ENCODE measurements at places on chromosomes 11 and 22. TPM values are rescaled to one million over a fixed set of nuclear protein-coding genes. Genes with fewer than 3 reads are reported as not detected.

- DNase-seq: no peak
Observed at GRCh38 chr11:30579415-30580175, 6.6 kb downstream of the MPPED2 start.

- no peak for DNase-seq
Observed at GRCh38 chr22:48425641-48426040, 1402.0 kb downstream of the BRD1 start.

DNA sequence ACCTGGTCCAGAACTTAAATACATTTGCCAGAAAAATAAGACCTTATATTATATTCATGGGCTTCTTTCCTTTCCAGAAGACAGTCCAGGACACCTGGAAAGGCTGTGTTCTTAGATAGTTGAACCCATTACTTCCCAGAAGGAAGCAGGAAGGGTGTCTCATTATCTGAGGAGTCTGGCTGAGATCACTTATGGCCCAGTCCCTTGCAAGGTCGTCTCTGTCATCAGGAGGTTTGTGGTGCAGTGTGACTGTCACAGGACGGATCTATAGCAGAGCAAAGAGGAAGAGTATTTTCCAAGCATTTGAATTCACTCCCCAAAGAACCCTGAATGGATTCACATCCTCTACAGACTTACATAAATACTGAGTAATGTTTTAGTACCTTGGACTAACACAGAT, 270.7 kb upstream of the MTNR1B start:
- DNase-seq: no peak

GRCh38 chr22:35454416-35455054, 54.6 kb downstream of the MCM5 start:
- DNase-seq: no peak

DNA sequence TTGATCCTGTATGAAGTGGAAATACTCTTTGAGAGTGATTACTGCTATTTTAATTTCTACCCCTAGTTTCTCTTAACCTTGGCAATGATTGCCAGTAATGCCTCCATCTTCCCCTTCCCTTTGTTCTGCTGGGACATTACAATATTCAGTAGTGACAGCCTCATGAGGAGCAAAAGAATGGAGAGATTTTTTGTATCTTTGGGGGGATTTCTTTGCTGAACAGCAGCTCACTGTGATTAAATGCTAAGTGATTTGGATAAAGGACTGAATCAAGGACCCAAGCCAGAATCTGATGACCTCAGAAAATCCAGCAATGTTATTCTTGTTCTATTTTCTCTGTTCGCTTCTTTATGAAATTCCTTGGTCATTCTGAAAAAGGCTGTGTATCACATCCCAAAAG, 7.0 kb upstream of the SLC1A2 start:
- no peak for DNase-seq

GRCh38 chr11:130088919-130089673, 19.4 kb downstream of the APLP2 start:
- DNase-seq: no peak

GRCh38 chr11:76140912-76141574, 65.3 kb downstream of the WNT11 start:
- no peak for DNase-seq

GRCh38 chr11:105923252-105923651, 98.8 kb downstream of the MSANTD4 start:
- no peak for DNase-seq

DNA sequence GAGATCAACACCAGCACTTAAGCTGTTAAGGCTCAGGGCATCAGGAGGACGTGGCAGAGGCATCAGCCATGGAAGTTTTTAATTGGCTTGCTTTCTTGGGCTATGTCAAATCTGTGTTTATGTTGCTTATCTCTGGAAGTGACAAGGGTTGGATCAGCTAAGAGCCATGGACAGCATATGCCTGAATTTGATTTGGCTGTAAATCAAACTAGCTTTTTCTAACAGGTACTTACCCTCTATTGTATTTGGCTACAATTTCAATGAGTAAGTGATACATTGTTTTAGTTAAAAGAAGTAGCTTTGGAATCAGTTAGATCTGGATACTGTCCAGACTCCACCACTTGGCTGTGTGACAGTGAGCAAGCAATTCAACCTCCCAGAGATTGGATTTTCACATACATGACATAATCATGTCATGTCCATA, 936.6 kb downstream of the OPCML start:
- DNase-seq: peak; percentile 24

DNA sequence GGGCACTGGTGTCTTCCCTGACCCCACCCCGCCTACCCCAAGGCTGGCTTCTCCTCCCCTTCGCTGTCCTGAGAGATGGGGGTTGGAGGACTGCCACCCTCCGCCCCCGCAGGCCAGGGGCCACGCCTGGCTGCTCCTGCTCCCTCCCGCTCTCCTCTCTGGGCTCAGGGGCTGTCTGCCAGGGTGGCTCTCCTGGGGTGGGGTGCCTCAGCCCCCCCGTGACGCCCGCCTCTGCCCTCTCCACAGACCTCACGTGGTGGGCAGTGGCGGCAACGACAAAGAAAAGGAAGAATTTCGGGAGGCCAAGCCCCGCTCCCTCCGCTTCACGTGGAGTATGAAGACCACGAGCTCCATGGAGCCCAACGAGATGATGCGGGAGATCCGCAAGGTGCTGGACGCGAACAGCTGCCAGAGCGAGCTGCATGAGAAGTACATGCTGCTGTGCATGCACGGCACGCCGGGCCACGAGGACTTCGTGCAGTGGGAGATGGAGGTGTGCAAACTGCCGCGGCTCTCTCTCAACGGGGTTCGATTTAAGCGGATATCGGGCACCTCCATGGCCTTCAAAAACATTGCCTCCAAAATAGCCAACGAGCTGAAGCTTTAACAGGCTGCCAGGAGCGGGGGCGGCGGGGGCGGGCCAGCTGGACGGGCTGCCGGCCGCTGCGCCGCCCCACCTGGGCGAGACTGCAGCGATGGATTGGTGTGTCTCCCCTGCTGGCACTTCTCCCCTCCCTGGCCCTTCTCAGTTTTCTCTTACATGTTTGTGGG, 8.1 kb downstream of the RCOR2 start:
- DNase-seq: no peak

DNA sequence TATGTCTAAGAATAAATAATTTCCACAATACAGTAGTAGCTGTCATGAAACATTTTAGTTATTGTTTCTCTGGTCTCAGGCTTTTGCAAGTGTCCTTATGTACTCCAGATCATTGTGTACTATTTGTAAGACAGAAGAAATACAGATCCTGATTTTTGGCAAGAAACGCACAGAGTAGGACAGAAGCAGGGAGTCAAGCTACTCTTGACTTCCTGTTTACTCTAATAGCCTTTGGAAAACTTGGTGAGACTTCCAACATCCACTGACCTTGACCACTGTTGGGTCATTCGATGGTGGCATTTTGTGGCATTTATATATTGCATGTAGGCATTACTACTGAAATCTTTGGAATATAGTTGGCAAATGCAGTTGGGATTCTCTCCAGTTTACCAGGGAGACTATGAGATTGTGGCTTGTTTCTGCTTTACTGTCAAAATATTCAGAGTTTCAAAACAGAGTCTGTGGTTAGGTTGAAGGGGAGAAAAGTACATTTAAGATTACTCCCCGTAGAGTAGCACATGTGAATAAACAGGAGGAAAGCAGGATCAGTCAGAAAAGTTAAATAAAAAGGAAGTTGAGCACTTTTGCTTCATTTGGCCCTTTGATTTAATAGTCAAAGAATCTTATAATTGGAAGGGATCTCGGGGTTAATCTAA, 726.1 kb upstream of the CCDC90B start:
- DNase-seq: no peak

- peak; percentile 56 for DNase-seq
Observed at GRCh38 chr11:33779849-33780528, 5.7 kb upstream of the FBXO3 start.

- DNase-seq: no peak
Observed at GRCh38 chr11:29482510-29482909, 534.3 kb downstream of the KCNA4 start.

GRCh38 chr22:22228921-22229320, 15.7 kb upstream of the VPREB1 start:
- no peak for DNase-seq

DNA sequence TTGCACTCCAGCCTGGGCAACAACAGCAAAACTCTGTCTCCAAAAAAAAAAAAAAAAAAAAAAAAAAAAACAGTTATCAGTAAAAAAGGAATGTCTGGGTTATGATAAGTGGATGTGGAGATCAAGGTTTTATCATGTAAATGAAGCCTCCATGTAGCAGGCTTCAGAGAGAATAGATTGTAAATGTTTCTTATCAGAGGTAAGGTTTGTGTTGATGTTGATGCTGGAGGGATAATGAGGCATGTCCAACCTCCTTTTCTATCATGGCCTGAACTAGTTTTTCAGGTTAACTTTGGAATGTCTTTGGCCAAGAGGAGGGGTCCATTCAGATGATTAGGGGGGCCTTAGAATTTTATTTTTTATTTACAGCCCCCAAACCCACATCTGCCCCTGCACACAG, 35.4 kb upstream of the TREH start:
- DNase-seq: no peak

GRCh38 chr11:130389335-130389935, 39.0 kb downstream of the ADAMTS8 start:
- DNase-seq: peak; percentile 34

- no peak for DNase-seq
Observed at GRCh38 chr22:26811647-26811992, 154.2 kb downstream of the MIAT start.

DNA sequence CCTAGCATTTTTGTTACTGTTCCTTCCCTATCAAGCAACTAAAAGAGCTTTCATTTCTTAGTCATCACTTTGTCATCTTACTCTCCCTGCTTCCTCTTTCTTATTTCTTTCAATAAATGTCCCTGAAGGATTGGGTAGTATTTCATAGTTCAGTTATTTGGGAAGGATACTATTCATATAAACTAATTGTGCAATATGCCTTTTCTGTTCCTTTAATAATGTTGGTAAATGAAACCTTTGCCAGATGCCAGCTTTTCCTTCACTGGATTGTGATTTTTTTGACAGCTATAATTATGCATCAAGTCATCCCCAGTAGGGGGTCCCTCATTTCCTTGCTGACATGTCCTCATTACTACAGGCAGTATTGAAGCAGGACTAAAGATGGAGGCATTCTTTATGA, 101.7 kb downstream of the ATM start:
- DNase-seq: peak; percentile 5

DNA sequence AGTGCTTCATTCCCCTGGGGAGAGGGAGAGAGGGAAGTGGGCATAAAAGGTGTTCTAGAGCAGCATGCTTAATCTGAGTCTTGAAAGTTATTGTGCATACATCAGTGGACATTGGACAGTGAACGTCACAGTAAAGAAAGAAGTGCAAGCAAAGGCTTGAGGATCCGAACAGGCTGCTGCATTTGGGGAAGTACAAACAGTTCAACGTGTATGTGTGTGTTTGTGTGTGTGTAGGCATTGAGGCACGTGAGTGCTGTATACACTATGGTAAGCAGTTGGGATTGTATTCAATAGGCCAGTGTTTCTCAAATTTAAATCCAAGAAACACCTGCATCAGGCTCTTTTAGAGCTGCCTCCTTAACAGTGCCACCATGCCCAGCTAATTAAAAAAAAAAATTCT, 10.4 kb upstream of the EIF3M start:
- DNase-seq: no peak

DNA sequence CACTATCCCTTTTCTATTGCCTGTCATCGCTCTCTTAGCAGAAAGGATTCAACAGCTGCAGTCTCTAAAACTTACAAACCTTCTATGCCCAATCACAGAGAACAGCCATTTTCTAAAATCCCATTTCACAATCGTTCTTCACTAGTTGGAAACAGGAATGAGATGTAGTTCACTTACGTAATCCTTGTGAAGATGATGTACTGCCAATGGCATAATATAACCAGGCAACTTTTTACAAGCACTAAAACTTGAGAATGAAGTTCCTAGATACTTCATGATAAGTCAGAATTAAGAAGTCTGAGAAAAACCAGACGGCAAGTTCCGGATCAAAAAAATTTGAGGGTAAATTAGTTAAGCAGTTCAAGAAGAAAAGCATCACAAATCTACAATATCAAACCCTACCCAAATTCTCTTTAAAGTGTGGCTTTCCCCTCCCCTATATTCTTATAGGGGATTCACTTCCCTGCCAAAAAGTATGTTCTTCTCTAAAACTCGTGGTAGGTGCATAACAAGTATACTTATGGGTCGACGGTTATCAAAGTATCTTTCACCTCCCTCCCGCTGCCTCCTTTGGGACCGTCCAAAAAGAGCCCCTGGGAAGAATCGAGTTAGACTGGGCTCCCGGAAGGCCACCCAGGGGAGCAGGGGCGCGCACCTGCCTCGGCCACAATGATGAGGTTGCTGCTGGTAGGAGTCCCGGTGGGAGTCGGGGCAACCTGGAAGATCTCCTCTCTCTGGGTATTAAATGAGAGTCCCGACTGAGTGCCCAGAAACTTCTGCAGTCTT, 666 bp downstream of the MSANTD4 start:
- no peak for DNase-seq

DNA sequence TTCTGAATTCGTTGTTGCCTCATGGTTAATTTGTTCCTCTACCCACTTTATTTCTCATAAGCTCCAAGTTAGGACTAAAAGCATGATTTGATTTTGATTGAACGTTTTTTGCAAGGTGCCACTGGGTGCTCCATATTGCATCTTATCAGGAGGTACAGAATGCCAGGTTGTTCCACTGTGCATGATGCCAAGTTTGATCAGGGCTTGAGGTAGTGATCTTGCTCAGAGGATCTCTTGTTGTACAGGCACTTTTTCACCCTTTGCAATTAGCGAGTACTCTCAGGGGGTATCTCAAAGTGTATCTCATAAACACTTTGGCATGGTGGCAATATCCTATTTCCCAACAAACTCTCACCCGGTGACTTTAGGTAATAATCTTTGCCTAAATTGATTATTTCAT, 4.0 kb downstream of the GRAP2 start:
- no peak for DNase-seq

DNA sequence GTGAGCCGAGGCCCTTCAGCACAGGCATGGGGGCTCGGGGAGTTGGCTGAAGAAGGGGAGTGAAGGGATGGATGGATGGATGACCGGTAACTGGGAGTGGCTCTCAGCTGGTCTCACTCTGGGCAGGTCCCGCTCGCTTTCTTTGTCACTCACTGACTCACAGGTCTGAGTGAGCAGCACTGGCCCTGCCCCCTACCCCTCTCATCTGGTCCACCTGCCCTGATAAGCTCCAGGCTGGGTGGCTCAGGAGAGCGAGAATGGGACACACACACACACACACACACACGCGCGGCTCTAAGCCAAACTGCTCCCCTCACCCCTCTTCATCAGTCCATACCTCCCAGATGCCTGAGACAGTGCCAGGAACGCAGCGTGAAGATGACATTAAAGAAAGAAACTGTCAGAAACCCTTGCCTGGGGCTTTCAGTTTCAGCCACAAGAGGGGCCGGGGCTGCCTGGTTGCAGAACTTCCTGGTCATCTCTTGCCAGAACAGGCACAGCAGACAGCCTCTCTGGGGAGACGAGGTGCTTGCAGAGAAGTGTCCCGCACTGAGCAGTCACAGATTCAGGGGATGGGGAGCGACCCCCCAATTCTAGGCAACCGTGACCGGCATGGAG, 16.5 kb upstream of the SHISAL1 start:
- peak; percentile 68 for DNase-seq

Gene HBE1
- 0.42 TPM for total RNA-seq

Gene ISX
- total RNA-seq: not detected

Gene RTN4RL2
- total RNA-seq: not detected

Gene TST
- 30.8 TPM for total RNA-seq

Gene HDHD5
- 51.1 TPM for total RNA-seq

Gene MYRF
- 0.68 TPM for total RNA-seq

Gene SLC22A8
- not detected for total RNA-seq

Gene SAA4
- not detected for total RNA-seq

Gene OLFML1
- total RNA-seq: 0.42 TPM

Gene OR6T1
- total RNA-seq: not detected

Gene ALX4
- 0.39 TPM for total RNA-seq

Gene OR51E2
- total RNA-seq: not detected

Gene MAJIN
- total RNA-seq: not detected

Measured in Daoy (cell line).